SK-N-MC (cell line): ENCODE measurements at places on chromosomes 7 and 10.

DNA sequence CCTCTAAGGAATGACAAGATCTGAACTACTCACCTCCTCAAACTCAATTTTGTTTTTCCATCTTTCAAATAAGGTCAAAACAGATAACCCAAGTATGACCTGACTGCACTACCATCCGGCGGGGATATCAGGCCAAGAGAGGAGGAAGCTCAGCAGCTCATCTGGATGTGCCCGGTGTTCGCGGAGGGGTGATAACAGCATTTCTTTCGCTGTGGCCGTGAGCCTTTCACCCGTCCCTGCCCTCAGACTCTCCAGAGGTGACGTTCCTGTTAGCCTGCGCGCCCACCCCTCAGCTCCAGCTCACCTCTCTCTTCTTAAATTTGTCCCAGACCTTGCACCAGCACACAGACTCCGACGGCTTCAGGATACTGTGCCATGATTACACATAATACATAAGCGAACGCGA lies 526 bp downstream of the ZNF248 start:
- no peak for DNase-seq

DNA sequence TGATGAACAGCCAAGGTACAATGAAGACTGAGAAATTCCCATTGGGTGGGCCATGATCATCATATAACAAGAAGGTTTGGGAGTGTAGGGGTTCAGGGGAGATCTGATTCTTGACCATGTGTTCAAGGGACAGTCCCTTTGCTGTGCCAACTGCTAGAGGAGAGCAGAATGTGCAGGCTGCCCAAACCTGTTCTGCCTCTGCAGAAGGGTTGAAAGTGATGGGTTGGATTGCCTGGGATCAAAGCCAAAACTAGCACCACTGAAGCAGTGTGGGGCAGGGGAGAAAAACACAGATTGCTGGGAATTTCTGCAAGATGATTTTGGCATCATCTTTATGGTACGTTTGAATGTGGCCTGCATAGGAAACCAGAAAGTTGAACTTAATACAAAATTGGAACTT lies 303.9 kb downstream of the OTUD1 start:
- DNase-seq = no peak

DNA sequence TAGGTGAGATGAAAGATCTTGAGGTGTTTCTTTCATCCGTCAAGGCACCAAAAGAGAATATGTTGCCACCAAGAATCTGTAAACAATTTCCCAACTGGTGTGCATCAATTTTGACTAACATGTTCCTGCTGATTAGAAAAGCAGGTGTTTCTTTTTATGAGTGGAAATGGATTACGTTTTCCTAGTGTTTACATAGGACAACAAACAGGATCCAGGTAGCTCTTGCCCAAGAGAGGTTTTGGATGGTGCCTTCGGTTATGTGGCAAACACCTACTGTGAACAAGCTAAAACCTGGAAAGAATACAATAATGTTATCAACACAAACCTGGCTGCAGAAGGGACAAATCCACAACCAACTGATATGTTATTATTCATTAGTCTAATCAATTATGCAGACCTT lies 53.6 kb upstream of the WNT16 start:
- no peak for DNase-seq

DNA sequence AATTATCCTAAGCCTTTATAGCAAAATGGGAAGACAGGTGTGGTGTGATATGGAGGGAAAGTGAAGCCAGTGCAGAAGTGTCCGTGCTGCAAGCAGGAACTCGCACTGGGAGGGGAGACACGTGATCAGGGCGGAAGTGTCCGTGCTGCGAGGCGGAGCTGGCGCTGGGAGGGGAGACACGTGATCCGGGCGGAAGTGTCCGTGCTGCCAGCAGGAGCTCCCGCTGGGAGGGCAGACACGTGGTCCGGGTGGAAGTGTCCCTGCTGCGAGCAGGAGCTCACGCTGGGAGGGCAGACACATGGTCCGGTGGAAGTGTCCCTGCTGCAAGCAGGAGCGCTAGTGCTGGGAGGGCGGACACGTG lies 40.5 kb upstream of the PRKAR1B start:
- DNase-seq = no peak

DNA sequence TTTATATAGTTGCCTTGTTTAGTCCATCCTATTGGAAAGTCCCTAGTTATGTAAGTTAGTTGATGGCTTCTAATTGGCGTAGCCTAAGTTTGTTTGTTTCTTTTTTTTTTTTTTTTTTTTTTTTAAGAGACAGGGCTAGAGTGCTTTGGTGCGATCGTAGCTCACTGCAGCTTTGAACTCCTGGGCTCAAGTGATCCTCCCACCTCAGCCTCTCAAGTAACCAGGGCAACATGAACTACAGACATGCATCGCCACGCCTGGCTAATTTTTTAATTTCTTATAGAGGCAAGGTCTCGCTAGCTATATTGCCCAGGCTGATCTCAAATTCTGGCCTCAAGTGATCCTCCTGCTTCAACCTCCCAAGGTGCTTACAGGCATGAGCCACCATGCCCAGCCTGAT lies 7.1 kb downstream of the CSGALNACT2 start:
- DNase-seq = no peak

DNA sequence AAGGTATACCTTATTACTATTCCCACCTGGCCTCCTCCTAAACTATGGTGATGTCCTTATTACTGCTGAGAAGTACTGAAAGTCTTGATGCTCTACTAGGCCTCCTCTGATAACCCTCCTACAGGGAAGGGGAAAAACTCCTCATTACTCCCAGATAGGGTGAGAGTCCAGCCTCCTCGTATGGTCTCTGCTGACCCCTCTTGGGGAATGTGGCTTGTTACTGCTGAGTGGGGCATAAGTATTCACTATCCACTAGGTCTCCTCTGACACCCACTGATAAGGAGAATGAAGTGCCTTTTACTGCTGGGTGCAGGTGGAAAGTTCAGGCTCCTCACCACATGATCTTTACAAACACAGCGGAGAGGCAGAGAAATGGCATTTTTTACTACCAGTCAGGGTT lies 222.9 kb downstream of the CHRM2 start:
- DNase-seq = no peak

- no peak for DNase-seq
Measured at GRCh38 chr10:77285529-77286182, 352.0 kb downstream of the KCNMA1 start.

GRCh38 chr7:101518336-101518735 lies 110.8 kb downstream of the MYL10 start:
- DNase-seq = no peak

DNA sequence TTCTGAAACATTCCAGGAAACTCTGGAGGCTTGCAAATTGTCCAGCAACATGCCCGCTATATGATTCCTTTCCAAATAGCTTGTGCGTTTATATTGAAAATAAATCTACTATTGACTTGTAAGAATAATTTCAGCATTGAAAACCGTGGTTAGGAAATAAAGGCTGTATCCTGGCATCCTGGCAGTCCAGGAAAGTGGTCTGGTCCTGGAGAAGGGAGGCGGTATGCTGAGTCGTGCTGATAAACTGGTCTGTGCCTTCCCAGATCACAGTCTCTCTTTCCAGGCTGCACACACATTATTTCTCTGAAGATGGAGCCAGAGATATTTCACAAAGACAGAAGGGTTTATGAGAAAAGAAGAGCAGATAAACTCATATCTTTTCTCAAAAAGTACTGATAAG lies 350.1 kb upstream of the COBL start:
- DNase-seq = no peak

DNA sequence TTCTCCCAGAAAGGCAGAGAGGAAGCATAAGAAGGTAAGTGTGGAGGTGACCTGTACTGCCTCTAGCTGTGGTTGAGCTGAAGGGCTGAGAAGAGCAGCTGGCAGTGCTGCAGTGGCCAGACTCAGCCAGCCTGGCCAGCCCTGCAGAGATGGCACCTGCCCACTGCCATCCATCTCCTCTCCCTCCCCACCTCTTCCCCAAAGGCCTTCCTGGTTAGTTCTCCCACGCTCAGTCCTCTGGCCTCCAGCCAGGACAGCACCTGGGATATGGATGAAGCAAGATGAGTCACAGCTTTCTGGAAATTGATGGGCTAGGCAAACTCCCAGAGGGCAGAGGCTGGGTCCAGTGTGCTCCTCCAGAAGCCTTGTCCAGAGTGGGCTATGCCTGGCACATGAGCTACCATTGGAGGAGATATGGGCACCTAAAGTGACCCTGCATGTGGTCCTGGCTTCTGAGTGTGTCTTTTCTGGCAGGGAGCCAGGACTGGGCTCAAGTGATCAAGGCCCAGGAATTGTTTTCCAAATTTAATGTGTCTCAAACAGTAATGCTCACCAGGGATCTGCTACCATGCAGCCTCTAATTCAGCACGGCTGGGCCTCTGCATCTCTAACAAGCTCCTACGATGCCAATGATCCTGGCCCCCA lies 81.0 kb upstream of the CACUL1 start:
- no peak for DNase-seq

GRCh38 chr10:79047875-79048638 lies 20.7 kb upstream of the ZMIZ1 start:
- DNase-seq = no peak

GRCh38 chr7:151051108-151051507 lies 2.8 kb downstream of the ASIC3 start:
- DNase-seq = no peak

GRCh38 chr7:2478399-2478785 lies 2.2 kb upstream of the GRIFIN start:
- no peak for DNase-seq

- no peak for DNase-seq
Measured at GRCh38 chr10:86970162-86970981, 2.1 kb downstream of the ADIRF start.

- no peak for DNase-seq
Measured at GRCh38 chr7:11252705-11253272, 279.1 kb downstream of the PHF14 start.

GRCh38 chr7:141915565-141915964 lies 634 bp upstream of the OR9A4 start:
- no peak for DNase-seq

DNA sequence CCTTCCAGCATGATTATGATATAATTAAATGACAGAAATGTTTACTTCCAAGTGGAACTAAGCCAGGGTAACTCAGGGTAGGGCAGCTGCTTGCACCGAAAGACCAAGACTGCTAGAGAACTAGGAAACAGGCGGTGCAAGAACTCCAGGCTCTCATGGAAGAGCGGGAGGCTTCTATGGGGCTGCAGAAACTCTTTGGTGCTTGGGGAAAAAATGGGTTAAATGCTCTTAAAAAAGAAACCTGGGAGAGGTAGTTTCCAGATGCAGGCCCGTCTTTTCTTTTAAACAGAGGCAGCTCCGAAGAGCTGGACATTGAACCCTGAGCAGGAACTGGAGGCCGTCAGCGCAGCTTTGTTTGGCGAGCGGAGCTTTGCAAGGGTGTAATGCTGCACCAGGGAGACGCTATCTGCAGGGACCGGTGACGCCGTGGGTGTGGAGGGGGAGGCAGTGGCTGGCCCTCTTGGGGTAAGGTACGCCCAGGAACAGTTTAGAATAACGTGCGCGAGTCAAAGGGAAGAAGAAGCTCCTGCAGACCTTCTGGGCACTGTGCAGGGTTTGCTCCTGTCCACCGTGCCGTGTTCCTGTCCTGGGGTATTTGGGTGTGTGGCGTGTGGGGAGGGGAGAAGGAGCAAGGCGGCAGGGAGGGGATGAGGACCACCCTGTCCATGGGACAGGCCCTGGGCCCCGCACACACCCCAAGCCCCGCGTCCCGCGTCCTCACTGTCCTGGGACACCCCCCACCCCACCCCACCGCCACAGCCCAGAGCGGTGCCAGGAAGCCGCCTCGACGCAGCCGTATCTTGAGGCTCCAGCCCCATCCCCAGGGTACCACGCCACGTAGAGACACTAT lies 59.0 kb downstream of the EGFR start:
- no peak for DNase-seq

DNA sequence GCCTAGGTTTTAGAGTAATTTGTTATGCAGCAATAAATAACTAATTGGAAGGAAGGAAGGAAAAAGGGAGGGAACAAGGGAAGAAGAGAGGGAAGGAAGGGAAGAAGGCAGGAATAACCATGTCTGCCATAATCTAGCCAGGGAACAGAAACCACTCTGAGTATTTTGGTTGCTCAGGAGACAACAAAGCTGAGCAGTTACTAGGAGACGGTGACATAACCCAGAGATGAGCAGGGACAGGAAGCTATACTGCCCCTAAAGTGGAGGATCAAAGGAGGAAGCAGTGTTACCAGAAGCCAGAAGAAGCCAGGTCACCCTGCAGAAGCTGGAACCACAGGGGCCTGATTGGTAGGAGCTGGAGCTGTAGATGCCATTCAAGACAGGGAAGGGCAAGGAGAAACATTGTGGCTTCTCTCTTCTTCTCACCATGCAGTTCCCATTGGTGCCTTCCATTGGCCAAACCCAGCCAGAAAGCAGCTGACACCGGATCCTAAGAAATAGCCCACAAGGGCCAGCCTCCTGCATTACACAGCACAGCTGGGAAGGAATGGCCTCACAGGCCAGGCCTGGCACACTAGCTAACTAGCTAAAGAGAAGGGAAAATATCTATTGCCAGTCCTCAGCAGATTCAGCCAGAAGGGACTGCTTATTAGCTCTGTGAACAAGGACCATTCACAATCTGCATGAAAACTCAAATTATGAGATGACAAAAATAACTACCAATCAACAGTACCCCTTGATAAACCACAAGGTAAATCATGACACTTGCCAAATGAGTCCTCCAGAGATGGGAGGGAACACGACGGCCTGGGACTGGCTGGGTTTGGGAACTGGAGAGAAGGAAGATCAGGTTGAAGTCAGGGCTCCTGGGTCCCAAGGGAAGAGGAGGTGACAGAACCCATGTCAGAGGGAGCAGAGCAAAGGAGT lies 184.5 kb upstream of the NFE2L3 start:
- DNase-seq = no peak

GRCh38 chr7:123557016-123557397 lies 611 bp downstream of the NDUFA5 start:
- no peak for DNase-seq

DNA sequence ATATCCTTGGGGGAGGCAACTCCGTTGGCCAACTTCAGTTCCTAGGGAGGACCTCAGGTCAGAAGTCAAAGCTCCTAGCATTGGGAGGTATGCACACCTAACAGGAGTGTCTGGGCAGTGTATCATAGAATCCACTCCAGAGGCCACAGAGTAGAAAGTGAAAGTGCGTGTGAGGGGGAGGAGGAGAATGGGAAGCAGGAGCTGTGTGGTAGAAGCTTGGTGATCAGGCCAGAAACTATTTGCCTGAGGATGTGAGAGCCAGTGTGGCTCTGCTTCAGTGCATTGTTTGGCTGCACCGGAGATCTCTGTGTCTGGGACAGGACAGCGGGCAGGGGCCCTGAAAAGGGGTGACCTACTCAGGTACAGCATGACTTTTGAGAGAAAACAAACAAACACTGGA lies 557.4 kb upstream of the VSTM2A start:
- no peak for DNase-seq

GRCh38 chr10:92486637-92487036 lies 87.3 kb downstream of the IDE start:
- no peak for DNase-seq
